ENCODE measurements at places on chromosomes 6 and 20.

DNA sequence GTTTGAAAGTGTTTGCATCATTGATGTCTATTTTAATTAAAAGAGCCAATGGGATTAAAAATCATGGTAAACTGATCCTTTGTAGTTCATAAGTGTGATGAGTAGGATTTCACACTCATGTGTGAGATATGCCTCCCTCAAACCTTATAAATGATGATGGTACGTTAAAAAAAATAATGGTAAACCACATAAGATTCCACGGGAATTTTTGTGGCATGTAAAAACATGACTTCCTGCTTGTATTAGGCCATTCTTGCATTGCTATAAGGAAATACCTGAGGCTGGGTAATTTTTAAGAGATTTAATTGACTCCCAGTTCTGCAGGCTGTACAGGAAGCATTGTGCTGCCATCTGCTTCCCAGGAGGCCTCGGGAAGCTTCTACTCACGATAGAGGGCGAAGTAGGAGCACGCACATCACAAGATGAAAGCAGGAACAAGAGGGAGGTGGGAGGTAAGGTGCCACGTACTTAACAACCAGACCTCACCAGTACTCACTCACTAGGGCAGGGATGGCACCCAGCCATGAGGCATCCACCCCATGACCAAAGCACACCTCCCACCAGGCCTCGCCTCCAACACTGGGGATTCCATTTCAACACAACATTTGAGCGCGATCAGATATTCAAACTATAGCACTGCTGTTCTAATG is 187.6 kb upstream of the QKI start:
- no peak for DNase-seq

DNA sequence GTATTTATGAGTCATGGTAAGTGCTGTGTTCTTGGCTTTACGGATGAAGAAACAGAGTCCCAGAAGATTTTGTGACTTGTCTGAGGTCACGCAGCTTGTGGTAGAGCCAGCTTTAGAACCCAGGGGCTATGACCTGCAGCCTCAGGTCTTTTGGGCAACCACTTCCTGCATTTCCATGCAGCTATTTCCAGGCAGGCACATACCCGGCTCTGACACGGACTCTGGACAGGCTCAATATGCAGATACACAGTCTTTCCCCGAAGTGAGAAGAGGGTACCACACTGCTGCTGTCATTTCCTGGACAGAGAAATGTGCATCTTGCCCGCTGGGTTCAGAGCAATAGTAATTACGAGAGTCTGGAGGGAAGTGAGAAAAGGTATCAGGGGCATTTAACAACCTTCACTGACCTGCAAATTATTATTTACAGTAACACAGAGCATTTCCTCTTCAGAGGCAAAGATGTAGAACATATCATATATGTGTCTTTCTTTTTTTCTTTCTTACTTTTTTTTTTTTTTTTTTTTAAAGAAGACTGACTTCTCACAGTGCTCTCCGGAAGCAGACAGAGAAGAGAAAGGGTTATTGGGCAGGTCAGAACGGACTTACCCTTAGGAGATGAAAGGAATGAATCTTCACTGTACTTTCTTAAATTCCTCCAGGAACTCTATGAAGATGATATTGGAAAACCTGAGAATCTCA is 185.1 kb downstream of the CLIC5 start:
- DNase-seq: no peak

DNA sequence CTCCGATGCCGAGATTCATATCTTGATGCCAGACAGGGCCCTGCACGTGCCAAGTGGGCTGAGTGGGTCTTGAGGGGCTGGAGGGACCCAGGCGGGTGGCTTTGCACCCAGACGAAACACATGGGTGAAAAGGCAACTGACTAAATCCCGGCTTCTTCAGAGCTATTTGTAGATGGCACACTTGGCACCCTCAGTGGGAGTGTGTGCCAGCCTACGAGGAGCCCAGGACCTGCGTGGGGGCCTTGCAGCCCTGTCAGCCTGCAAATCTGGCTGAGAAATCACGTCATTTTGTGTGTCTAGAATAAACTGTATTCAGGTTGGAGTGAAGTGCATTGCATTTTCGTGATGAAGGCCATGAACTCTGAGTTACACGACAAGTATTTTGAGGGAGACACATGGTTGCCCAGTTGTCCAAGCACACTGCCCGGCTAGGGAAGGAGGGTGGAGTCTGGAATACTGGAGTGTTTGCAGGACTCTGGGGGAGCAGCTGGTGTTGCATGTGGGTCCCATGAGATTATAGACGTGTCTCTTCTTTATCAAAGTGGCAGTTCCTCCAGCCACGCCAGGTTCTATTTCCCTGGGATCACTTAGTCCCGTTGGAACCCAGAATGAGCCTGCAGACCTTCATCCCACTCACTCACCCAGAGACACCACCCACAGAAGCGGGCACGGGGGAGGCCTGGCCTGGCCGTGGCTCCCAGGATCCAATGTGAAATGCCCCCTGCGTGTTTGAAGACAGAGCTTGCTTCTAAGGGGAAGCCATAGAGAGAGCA is 60.2 kb downstream of the DLL1 start:
- DNase-seq: no peak

GRCh38 chr6:33375143-33375671 is 16.4 kb upstream of the KIFC1 start:
- DNase-seq: no peak

DNA sequence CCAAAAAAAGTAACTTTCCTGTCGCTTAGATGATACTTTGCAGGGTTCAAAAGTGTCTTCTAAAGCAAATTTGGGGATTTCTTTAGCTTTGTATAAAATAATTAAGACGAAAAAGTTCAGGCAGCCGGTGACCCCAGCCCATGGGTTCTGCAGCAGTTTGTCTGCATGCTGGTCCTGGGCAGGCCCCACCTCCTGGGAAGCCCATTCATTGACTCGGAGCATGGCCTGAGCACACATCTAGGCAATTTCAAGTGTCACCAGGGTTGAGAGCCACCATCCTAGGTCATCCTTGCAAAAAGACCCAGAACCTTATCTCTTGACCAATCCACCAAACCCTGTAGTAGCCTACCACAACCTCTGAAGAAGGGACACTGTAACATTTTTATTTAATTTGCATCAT is 20.6 kb downstream of the BFSP1 start:
- DNase-seq: no peak

GRCh38 chr6:110589865-110590513 is 113.6 kb upstream of the SLC22A16 start:
- DNase-seq: no peak

DNA sequence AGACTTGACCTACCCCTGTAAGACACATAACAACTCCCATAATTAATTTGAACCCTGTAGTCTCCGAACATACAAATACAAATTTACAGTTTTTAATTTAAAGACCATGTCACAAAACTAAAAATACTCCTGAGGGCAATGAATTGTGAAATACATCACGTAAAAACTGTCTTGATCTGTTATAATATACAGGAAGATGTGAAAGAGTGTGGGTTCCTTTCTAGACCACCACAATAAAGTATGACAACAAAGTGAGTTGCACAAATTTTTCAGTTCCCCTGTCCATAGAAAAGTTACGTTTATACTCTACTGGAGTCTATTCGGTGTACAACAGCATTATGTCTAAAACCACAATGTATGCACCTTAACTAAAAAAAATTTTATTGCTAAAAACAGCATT is 11.0 kb upstream of the BLOC1S5 start:
- no peak for DNase-seq

GRCh38 chr20:41100001-41100480 is 37.3 kb upstream of the PLCG1 start:
- DNase-seq: no peak

DNA sequence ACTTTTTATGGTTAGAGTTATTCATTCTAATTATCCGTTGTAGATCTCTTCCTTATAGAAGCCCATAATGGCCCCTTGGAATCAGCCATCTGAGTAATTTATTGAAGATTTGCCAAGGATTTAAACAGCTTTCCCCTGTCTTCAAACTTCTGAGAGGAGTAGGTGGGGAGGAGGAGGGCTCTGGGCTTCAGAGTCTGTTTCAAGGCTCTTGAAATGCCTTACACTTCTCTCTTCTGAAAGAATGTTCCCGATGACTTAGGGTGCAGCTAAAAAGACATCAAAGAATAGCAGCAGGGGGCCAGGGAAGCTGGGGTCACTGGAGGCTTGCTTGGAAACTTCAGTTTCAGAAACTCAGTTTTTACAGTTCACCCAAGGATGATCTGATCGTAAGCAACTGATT is 165.3 kb downstream of the ZDHHC14 start:
- DNase-seq: no peak

DNA sequence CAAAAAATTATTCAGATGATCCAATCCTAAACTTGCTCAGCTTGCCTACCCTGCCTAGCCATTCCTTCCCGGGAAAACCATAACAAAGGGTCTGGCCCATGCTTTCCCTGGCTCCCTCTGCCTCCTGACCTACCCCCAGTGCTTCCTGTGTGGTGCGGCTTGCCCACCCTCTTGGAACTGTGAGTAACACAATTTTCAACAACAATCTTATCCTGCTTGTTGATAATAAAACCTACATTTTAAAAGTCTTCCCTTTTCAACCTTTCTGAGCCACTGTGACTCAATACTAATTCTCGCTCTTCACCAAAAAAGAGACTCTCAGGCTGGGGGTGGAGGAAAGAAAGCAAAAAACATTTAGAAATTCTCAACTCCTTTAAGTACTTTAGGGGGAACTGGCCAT is 18.0 kb downstream of the EXOC2 start:
- no peak for DNase-seq

GRCh38 chr6:164227952-164228522 is 813.5 kb downstream of the QKI start:
- DNase-seq: no peak

DNA sequence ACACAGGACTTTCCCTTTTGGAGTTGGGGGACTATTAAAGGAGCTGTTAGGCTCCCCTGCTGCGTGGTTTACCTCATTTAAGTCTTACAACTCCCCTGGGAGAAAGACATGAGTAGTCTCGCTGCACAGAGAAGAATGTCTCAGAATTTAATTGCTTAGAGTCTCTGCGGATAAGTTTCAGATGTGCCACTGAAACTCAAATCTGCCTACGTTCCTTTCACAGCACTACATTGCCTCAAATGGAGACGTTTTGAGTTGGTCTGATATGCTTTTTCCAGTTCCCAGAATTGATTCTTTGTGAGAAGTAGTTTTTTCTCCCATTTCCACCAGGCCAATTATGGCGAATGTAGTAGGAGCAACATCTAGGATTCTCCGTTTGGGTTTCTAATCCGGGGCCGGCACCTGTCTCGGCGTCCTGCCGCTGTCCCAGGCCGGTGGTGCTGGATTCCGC is 532 bp upstream of the SLC35F1 start:
- no peak for DNase-seq

GRCh38 chr6:119346450-119346849 is 3.1 kb downstream of the MAN1A1 start:
- DNase-seq: no peak

DNA sequence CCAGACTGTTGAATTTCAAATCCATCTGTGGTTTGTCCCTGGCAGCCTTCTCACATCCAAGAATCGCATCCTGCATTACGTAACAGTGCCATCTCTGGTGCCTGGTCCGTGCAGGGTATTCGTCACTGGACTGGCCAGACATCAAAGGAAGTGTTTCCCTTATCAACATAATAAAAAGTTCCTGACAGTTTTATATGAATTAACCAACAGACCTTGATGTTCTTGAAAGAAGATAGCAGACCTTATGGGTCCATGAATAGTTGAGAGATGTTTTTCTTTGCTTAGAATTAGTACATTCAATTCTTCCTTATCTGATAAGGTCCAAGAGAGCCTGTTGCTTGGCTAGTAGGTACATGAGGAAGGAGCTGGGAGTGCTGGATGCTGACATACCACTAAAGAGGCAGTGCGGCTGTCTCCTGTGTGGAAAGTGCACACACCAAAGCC is 77.6 kb downstream of the PHACTR2 start:
- no peak for DNase-seq

DNA sequence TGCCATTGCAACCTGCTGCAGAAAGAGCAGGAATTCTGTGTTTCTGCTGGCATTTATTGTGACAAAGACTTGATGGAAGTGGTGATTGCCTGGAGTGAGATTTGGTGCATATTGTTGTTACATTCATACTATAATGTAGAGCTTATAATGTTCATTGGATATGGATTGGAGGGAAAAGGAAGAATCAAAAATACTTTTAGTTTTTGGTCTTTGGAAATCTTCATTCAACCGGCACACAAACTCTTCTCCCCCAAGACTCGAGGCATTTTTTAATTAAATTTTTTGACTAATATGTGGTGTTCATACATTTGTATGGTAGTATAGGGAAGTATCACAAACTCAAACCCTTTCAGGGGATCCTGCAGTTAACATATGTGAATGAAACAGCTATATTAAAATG is 380.8 kb downstream of the DOK5 start:
- no peak for DNase-seq

- DNase-seq: peak; percentile 89
Observed at GRCh38 chr6:14875481-14876063, 370.3 kb upstream of the JARID2 start.

GRCh38 chr6:43627008-43627825 is 1.8 kb downstream of the GTPBP2 start:
- no peak for DNase-seq

DNA sequence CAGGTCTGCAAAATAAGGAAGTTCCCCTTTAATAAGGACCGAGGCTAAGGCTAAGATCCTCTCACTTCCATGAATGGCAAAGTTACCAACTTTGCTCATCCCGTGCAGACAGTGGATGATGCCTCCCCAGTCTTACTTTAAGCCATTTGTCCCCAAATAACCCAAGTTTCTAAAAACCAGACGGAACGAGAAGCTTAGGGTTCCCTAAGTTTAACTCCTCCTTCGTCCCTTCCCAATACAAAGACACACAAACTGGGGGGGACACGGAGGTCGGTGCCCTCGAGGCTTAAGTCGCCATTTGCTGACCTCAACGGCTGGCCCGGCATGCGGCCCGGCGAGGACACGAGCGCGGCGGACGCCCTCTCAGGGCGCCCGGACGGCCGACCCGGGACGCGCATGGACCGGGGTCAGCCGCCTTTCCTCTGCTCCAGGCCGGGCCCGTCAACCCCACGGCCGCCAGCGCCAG is 527 bp downstream of the FBXO30 start:
- no peak for DNase-seq

DNA sequence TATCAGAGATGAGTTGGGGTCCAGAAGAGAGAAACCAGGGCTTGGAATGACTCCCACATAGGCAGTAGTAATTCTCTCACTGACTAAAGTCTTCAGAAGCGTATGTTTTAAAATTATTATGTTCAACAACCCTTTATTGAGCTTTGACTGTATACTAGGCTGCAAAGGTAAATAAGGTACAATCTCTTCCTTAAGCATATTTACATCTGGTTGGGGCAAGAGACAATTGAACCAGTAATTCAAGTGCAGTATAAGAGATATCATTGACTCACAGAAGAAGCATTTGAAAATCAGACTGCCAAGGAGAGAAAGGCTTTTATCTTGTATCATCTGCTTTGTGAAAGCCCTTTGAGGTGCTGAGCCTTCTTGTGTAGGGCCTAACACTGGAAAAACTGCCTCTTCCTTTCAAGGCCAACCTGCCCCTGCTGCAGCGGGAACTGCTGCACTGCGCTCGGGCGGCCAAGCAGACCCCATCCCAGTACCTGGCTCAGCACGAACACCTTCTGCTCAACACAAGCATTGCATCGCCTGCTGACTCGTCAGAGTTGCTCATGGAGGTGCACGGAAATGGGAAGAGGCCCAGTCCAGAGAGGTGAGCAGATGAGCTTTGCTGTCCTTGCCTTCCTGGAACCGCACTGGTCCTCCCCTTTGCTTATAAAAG is 39.3 kb upstream of the C20orf144 start:
- DNase-seq: no peak
